ENCODE measurements at places on chromosomes 2 and 18. TPM values are rescaled to one million over a fixed set of nuclear protein-coding genes. Genes with fewer than 3 reads are reported as not detected.

The FBXO41 gene
- 6.0 TPM for total RNA-seq

The DNER gene
- total RNA-seq = 7.0 TPM

The COL4A3 gene
- 1.1 TPM for total RNA-seq

The ST8SIA3 gene
- total RNA-seq = not detected

The ACAA2 gene
- 72.2 TPM for total RNA-seq

The VSNL1 gene
- not detected for total RNA-seq

The MTLN gene
- total RNA-seq = 133 TPM

The SERPINB2 gene
- total RNA-seq = not detected

The CHRND gene
- not detected for total RNA-seq

The CREB1 gene
- 30.7 TPM for total RNA-seq

The OSR1 gene
- total RNA-seq = 5.1 TPM

The RESP18 gene
- not detected for total RNA-seq

The RNF152 gene
- total RNA-seq = not detected

The TFPI gene
- 58.8 TPM for total RNA-seq

The SFT2D3 gene
- total RNA-seq = 3.8 TPM

The CIB4 gene
- 0.28 TPM for total RNA-seq

The CXCR1 gene
- not detected for total RNA-seq

The IWS1 gene
- 41.1 TPM for total RNA-seq

The EXOC6B gene
- total RNA-seq = 6.7 TPM

The ZNF142 gene
- 14.9 TPM for total RNA-seq

The REG3A gene
- not detected for total RNA-seq

The SH3RF3 gene
- total RNA-seq = 0.39 TPM

The B4GALT6 gene
- total RNA-seq = 7.5 TPM

The MLPH gene
- 253 TPM for total RNA-seq

The SERPINB4 gene
- not detected for total RNA-seq

The POTEC gene
- total RNA-seq = not detected
